MCF 10A (cell line): ENCODE measurements at places on chromosomes 12 and 14. TPM values are rescaled to one million over a fixed set of nuclear protein-coding genes. Genes with fewer than 3 reads are reported as not detected.

The SLC39A5 gene
- not detected in 2 replicates for total RNA-seq

The PTCSC3 gene
- total RNA-seq: not detected in 2 replicates

The TAS2R30 gene
- total RNA-seq: 1.9 and 2.1 TPM in 2 replicates

The RTL1 gene
- total RNA-seq: not detected in 2 replicates

The SIX6 gene
- total RNA-seq: not detected in 2 replicates

The PAX9 gene
- total RNA-seq: 5.5 and 7.3 TPM in 2 replicates

The HOXC5 gene
- 0.74 TPM in 1 of 2 replicates, not detected in the other for total RNA-seq

The ORAI1 gene
- 12.1 and 16.3 TPM in 2 replicates for total RNA-seq

The CIT gene
- total RNA-seq: 22.8 and 25.0 TPM in 2 replicates

DNA sequence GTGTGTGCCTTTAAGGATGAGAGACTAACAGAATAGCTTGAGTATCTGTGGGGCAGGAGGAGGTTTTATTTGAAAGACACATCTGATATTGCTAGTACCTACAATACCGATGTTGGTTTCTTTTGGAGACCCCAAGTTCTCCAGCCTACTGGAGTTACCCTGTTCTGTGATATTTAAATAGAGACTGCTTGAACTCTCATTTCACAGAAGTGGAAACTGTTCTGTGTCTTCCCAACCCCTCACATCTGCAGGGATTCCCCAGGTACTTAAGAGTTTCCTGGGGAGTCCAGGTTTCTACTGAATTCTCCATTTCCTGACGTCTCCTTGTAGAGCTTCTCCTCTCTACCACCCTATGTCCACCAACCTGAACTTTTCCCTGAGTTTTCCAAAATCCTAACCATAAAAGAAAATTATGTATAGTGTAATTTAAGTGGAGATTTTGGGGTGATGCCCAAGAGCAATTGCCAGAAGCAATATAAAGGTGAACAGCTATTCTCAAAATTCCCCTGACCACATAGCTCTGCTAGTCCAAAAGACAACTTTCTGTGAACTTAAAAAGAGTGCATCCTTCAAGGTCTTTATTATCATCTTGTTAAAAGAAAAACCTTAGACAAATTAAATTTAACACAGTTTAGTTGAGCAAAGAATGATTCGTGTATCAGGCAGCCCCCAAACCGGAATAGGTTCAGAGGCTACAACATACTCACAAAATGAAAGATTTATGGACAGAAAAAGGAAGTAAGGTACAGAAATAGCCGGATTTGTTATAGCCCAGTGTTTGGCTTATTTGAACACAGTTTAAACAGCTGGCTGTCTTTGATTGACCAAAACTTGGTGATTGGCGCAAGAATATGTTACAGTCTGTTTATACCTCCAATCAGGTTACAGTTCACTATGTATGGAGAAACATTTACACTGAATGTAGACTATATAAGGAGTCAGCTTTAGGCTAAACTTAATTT is 373.4 kb downstream of the NUAK1 start:
- DNase-seq: no peak

- DNase-seq: peak; percentile 33
These were observed 629 bp downstream of the PRDM4 start for GRCh38 chr12:107760207-107760808.

DNA sequence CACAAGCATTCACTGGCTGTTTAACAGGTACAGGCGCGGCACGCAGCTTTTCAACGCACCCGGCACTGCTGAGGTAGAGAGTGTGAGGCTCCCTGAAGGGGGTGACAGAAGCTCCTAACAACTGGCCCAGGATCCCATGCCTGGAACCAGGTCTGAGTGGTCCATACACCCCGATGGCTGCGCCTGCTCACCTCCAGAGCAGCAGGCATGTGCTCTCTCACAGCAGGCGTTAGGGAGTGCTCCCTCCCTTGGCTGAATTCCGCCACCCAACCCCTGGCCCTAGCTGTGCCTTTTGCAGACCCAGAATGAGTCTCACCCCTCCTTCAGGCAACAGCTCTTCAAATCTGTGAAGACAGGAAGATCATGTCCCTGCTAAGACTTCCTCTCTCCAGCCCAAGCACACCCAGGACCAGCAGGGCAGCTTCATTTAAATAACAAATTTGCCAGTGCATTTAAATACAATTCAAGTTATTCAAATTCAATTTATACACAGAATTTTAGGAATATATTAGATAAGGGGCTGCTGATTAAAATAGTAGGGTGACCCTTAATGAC is 86.0 kb downstream of the SETD3 start:
- DNase-seq: no peak

- DNase-seq: no peak
These were observed 7.5 kb downstream of the MAP3K9 start for GRCh38 chr14:70801836-70802235.

GRCh38 chr12:19234981-19235871 is 105.7 kb downstream of the PLEKHA5 start:
- no peak for DNase-seq

DNA sequence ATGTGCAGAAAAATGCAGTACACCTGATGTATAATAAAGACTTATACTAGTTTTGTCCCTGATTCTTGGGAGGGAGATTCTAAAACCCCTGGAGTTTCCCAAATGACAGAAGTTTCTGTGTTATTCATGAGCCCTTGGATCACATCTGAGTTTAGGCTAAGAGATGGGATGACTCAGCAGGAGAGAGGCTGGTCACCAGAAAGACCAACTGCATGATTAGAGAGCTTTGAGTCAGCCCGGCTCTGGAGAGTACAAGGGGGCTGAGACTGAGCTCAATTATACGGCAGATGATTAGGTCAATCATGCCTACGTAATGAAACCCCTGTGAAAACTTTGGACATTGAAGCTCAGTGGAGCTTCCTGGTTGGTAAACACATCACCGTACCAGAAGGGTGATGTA is 174.2 kb downstream of the SSPN start:
- peak; percentile 71 for DNase-seq

- DNase-seq: no peak
These were observed 13.2 kb downstream of the STK38L start for GRCh38 chr12:27257104-27257843.

- no peak for DNase-seq
These were observed 9.1 kb downstream of the CREBL2 start for GRCh38 chr12:12620730-12621315.

DNA sequence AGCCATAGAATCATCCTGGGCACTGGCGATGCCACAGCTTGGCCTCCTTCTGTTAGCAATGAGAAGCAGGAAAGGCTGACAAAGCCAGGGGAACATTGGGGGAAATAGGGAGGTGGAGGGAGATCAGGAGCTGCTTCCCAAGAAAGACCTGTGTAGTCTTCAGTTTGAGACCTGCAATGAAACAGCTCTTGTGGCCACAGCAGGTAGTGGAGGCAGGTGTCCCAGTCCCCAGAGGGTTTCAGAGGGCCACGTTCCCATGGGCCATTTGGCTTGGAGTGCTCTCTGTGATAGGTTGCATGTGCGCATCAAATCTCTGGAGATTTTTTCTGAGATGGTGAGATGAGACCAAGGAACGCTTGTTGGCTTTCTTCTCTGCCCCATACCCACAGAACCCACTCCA is 14.4 kb upstream of the OR6S1 start:
- no peak for DNase-seq
